Tracheal epithelial cell (primary cell): ENCODE measurements at places on chromosomes 6 and 20. TPM values are rescaled to one million over a fixed set of nuclear protein-coding genes. Genes with fewer than 3 reads are reported as not detected.

Gene NOX3
- total RNA-seq = not detected in 2 replicates

Gene TBX18
- 0.21 and 0.96 TPM in 2 replicates for total RNA-seq

Gene MAFB
- total RNA-seq = 1.4 and 1.5 TPM in 2 replicates

Gene PTCHD4
- total RNA-seq = 1.9 and 5.1 TPM in 2 replicates

Gene PI3
- total RNA-seq = 7.0 and 45.3 TPM in 2 replicates

Gene ANKEF1
- total RNA-seq = 2.9 and 6.6 TPM in 2 replicates

Gene SIRPA
- total RNA-seq = 8.7 and 15.9 TPM in 2 replicates

Gene BMP5
- total RNA-seq = not detected in 2 replicates

Gene RIPPLY2
- 1.4 TPM in 1 of 2 replicates, not detected in the other for total RNA-seq

Gene LHFPL5
- total RNA-seq = not detected in 2 replicates

Gene FAM50B
- total RNA-seq = 6.5 and 10.0 TPM in 2 replicates

Gene TDP2
- total RNA-seq = 16.4 and 18.1 TPM in 2 replicates

Gene NOL7
- 63.5 and 72.1 TPM in 2 replicates for total RNA-seq

Gene WFDC10B
- total RNA-seq = not detected in 2 replicates

Gene GHRH
- total RNA-seq = not detected in 2 replicates

Gene TP53TG5
- under 0.01 and 0.21 TPM in 2 replicates for total RNA-seq

Gene TRIM15
- under 0.01 TPM in 1 of 2 replicates, not detected in the other for total RNA-seq

Gene CTCFL
- not detected in 2 replicates for total RNA-seq

Gene NINL
- total RNA-seq = 5.1 and 5.3 TPM in 2 replicates

Gene SDHAF4
- total RNA-seq = 6.5 and 11.9 TPM in 2 replicates

Gene DYNLT1
- total RNA-seq = 40.5 and 77.4 TPM in 2 replicates

Gene PBOV1
- not detected in 2 replicates for total RNA-seq

Gene NRSN1
- total RNA-seq = not detected in 2 replicates

Gene SLC12A5
- total RNA-seq = under 0.01 TPM in 1 of 2 replicates, not detected in the other

Gene BEND6
- total RNA-seq = under 0.01 and 1.2 TPM in 2 replicates

Gene BAK1
- total RNA-seq = 22.2 and 49.4 TPM in 2 replicates

Gene HNF4A
- total RNA-seq = under 0.01 TPM in 1 of 2 replicates, not detected in the other

Gene PPP1R14C
- total RNA-seq = 89.9 and 169 TPM in 2 replicates

Gene GPSM3
- 0.64 and 1.7 TPM in 2 replicates for total RNA-seq

Gene BTN1A1
- total RNA-seq = not detected in 2 replicates
